ENCODE measurements at places on chromosomes 6 and 20.

DNA sequence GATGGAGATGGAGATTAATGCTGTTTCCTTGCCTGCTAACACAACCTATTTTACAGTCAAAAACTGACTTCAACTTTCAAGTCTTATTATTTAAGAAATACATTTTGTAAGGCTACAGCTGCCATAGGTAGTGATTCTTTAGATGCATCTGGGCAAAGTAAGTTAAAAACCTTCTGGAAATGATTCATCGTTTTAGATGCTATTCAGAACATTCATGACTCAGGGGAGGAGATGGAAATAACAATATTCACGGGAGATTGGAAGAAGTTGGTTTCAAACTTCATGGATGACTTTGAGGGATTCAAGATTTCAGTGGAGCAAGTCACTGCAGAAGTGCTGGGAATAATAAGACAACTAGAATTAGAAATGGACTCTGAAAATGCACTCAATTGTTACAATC, 174.9 kb upstream of the GGTLC1 start:
- DNase-seq: no peak

- no peak for DNase-seq
Measured at GRCh38 chr6:140236732-140237131, 862.3 kb upstream of the CITED2 start.

DNA sequence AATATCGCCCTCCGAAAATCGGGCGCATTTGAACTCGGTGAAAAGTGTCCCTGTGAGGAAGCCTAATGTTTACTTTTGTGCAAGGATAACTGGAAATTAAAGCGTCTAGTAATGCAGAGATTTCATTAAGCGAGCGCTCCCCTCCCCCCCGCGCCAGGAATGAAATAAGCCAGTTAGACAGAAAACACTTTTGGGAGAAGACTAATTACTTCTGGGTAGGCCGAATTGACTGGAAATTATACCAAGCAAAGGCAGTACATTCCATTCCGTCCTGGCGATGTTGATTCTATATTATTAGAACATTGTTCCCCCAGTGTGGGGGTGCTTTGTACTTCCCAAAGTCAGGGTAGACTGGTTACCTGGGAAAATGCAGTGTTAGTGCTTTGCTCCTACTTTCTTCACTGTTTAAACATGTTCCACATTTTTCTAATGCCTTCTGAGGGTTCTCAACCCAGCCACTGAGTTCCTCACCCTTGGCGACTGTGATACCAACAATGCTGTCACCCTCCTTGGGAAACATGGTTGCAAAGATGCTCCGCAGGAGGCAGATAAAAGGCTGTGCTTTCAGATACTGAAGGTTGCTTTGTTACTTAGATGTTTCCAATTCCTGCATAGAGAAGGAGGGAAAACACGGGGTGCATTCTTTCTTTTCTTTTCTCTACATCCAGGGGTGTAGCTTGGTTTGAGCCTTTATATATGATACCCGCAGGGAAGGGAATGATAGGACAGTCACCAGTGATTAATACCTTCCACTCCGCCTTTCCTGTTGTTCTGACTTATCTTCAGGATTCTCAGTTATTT, 2.6 kb downstream of the GJA1 start:
- DNase-seq: peak; percentile 44

DNA sequence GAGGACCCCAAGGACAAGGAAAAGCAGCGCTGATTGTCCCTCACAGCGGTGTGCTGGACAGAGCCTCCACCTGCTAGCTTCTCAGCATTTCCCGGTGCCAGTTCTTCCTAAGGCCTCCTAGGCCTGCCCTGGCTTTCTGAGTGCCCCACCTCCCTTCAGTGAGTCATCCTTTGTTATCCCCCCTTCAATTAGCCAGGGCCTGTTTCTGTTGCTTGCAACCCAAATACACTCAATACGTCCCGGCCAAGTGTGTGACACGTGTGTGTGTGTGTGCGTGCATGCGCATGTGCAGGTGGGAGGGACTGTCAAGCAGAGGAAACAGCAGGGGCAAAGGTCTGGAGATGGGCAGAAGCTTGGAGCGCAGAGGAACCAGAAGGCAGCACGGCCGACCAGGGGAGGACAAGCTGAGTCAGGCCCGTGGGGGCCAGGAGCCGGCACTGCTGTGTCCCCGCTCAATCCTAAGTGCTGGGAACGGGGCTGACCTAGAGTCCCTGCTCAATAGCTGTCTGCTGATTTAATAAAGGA, 159.8 kb downstream of the PREX1 start:
- no peak for DNase-seq

GRCh38 chr20:62595491-62595890, 46.8 kb upstream of the SLCO4A1 start:
- DNase-seq: peak; percentile 70

GRCh38 chr20:327186-328026, 2.1 kb downstream of the SOX12 start:
- DNase-seq: peak; percentile 94

DNA sequence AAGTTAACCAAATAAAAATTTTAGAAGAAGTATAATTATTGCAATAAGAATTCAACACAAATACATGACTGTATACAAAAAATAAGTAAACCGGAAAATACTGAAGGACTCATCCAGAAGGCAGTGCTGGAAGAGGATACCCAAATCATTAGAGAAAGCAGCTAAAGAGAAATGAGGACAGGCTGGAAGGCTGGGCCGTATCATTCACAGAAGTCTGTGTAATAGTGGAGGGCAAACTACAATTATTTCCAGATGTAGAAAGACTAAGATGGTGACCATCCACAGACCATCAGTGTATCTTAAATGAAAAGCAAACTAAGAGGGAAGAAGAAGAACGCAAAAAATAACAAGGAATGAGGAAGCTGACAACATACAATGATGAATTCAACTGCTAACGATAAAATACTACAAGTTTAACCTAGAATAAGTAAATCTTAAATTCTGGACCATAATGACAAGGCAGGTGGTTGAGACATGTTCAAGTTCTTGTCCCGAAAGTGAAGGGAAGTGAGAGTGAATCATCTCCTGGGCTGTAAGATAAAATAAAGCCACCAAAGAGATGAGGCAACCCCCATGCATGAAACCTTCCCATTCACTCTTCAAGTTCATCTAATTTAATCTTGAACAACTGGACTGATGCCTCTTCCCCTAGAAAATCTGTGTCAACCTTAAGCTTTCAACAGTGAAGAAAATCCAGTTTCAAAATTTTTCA, 71.5 kb downstream of the SLC23A2 start:
- DNase-seq: no peak

- DNase-seq: peak; percentile 76
Measured at GRCh38 chr6:12275107-12275506, 15.1 kb upstream of the EDN1 start.

DNA sequence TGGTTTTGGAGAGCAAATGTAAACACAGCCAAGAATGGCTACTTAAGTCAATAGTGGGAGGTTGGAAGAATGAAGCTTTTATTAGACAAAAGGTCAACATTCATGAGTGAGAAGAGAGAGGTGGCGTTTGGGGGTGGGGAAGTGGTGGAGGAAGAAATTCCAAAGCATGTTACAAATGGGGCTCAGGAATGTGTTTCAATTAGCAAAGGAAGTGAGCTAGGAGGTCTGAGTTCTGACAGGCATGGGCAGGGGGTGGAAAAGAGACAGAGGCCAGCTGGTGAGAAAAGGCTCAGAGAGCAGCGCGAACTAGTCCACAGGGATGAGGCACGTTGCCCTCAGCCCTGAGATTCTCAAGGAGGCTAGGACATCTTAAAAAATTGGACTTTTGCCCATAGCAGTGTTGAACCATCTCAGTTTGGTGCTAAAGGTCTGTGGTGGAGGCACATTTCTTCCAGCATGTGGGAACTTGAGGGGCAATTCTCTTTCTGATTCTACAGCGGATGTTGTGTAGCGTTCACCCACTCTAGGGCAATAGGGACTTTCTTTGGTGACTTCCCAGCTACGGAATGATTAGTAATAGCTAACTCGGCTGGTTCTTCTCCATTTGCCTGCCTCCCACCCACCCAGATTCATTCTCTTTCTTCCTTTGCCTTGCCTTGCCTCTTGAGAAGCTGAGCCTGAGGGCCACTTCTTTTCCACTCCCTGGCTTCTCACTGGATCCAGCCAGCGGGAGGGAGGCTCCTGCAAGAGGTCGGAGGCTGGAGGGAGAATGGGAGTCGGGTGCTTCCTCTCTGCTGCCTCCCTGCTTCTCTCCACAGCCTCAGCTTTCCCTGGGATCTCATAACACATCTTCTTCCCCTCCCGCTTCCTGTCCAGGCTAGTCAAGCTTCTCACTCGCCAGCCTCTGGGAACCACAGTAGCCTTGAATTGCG, 45.1 kb upstream of the NEDD9 start:
- DNase-seq: peak; percentile 69

- peak; percentile 46 for DNase-seq
Measured at GRCh38 chr20:15546525-15547023, 1026.7 kb downstream of the KIF16B start.

DNA sequence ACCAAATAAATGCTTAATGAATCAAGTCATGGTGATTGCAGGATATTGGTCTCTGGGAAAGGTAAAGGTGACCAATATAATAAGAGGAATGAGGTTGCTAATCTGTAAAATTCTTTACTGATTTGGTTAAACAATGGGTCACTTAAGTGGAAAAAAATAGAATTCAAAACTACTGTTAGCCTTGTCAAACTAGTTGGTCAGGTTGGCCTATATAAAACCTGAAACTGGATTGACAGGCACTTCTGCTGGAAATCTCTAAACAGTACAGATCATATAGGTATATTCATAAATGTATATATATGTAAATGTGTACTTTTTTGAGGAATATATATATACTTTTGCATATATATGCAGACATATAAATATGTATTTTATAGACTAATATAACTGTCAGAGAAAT, 19.7 kb downstream of the PLCB4 start:
- DNase-seq: peak; percentile 70

- DNase-seq: no peak
Measured at GRCh38 chr6:135520781-135521180, 23.2 kb upstream of the AHI1 start.

DNA sequence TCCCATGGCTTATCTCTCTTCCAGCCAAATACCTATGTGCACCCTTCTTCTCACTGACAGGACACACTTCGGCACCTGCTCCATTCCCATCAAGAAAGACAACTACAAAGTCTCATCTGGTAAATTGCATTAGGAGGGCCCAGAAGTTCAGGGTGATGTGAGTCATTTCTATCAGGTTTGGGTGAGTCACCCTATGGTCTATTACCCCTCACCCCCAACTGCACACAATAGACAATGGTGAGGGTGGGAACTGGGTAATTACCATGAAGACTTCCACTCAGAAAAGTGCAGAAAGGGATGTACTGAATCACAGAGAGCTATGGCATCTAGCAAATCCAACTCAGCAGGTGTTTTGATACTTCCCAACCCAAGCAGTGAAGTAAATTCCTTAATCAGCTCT, 54.8 kb downstream of the OPN5 start:
- peak; percentile 28 for DNase-seq

DNA sequence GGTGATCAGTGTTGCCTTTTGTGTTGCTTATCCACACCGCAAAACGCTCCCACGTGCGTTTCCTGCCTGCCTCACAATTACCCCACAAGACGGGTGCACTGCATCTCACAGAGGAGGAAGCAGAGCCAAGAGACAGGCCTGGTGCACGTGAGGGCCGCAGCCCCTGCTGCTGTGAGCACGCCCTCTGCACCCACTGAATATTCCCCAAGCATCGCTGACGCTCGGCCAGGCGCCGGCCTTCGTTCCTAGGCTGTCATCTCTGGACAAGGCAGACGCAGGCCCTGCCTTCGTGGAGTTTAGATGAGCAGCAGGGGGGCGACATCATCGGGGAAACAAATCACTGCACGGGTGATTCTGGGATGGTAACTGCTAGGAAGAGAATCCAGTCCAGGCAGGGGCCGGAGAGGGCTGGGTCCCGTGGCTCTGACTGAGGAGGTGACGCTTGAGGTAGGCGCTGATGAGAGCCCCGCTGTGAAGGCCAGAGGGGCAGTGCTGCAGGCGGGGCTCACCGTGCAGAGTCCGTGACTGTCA, 162.4 kb upstream of the QKI start:
- DNase-seq: no peak

- DNase-seq: no peak
Measured at GRCh38 chr20:62162765-62163484, 19.4 kb downstream of the SS18L1 start.

GRCh38 chr20:34269996-34270627, 28.9 kb downstream of the ASIP start:
- DNase-seq: no peak

- peak; percentile 43 for DNase-seq
Measured at GRCh38 chr20:1375515-1375914, 17.3 kb downstream of the FKBP1A start.

- peak; percentile 86 for DNase-seq
Measured at GRCh38 chr20:47922269-47922668, 137.0 kb upstream of the SULF2 start.

DNA sequence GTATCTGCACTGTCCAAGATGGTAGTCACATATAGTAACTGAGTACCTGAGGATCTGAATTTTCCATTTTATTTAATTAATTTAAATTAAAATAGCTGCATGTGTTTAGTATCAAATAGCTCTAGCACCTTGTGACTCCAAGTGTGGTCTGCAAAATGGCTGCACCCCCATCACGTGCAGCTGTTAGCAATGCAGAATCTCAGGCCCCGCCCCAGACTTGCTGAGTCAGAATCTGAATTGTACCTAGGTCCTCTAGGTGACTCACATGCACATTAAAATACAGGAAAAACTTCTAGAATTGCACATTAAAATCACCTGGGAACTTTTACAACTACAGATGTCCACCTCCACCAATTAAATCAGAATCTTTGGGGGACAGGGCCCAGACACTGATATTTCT, 19.2 kb upstream of the FAM83C start:
- peak; percentile 94 for DNase-seq

DNA sequence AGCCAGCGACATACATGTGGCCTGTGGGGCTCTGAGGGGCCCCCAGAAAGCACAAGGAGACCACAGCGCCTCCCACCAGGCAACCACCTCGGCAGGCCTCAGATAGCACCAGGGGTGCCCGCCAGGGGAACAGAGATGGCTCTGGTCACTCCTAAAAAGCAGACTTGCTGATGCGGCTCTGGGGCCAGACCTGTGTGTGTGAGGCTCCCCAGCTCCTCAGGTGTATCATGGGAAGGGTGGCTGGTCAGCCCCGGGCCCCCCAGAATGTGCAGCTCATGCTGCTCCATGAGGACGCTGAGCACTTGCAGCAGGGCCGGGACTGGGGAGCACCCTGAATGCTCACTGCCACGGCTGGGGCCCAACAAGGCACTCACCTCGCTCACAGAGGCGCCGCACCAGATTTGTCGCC, 60.2 kb downstream of the PYGB start:
- DNase-seq: no peak

GRCh38 chr6:33840048-33840926, 36.5 kb upstream of the MLN start:
- DNase-seq: peak; percentile 98

GRCh38 chr6:161238081-161238480, 35.8 kb downstream of the AGPAT4 start:
- DNase-seq: no peak

Measured in PC-3 (cell line).